ENCODE measurements at places on chromosomes 2 and 18.
A peak's percentile ranks its signal among the peaks of the same experiment; 100 is the strongest.

GRCh38 chr2:226308986-226309385 lies 490.6 kb downstream of the IRS1 start:
- DNase-seq: no peak

DNA sequence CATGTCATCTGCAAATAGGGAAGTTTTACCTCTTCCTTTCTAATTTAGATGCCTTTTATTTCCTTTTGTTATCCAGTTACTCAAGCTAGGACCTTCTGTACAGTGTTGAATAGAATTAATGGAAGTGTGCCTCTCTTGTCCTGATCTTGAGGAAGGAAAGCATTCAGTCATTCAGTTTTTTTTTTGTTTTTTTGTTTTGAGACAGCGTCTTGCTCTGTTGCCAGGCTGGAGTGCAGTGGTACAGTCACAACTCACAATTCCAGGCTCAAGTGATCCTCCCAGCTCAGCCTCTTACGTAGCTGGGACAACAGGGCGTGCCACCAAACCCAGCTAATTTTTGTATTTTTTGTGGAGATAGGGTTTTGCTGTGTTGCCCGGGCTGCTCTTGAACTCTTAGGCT lies 203.9 kb upstream of the ALPP start:
- DNase-seq: no peak

- DNase-seq: no peak
Measured at GRCh38 chr2:54634021-54634420, 89.4 kb upstream of the EML6 start.

- no peak for DNase-seq
Measured at GRCh38 chr2:16135913-16136310, 195.6 kb downstream of the MYCN start.

DNA sequence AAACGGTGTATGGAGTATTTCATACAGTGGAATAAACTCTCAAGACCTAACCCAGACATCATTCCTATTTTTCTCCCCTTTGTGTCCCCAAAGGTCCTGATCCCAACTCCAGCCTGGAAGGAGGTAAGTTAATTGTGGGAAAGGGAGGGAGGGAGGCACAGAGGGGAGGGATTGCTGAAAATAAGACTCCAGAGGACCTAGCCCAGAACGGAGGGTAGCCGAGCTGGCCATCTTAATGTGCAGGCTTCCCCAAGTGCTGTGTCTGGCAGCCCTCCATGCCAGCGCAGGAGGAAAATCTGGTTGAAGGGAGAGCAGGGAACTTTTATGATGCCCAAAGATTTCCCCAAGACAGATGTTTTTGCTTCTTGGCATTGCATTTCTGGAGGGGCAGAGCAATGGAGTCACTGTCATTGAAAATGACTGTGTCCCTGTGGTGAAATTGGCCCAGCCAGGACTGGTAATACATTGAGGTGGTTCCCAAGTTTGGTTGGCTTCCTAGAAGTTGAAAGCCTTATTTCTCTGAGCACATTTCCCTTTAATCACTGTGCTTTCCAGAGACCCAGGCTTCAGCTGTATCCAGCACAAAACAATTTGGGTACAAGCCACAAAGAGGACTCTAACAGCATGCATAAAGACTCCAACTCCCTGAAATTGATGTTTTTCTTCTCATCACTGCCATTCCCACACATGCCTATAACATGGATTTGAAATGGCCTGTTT lies 202.7 kb downstream of the AGPS start:
- no peak for DNase-seq

DNA sequence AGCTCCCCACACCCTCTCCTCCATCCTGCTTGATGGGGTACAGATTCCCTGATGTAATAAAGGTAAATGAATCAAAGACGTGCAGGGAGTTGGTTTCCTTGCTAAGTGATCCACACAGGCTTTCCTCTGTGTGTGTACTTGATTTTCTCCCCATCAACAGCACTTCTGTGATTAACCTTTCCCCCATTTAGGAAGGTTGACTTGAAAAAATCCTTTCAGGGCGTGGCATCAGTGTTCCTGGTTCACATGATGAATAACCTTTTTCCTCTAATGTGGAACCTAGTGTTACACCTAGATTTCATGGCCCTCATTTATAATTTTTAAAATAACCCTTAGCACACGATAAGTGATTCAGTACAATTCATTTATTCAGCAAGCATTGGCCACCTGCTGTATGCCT lies 115.0 kb downstream of the ICA1L start:
- DNase-seq: no peak

DNA sequence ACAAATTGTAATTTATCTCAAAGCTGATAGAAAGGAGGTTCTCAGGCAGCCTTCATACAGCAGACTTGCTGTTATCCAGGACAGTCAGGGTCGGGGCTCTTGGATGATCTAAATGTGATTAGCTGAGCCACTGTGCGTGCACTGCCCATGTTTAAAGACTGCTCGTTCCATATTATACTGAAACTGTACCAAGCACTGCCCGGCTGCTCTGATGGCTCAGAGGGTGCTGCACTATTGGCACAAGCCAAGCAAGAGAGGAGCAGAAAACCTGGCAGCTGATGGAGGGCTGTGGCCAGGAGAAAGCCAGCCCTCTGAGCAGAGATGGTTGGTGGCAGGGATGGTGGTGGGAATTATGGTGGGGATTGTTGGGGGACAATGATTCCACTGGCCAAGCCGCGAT lies 63.4 kb downstream of the COL6A3 start:
- no peak for DNase-seq

DNA sequence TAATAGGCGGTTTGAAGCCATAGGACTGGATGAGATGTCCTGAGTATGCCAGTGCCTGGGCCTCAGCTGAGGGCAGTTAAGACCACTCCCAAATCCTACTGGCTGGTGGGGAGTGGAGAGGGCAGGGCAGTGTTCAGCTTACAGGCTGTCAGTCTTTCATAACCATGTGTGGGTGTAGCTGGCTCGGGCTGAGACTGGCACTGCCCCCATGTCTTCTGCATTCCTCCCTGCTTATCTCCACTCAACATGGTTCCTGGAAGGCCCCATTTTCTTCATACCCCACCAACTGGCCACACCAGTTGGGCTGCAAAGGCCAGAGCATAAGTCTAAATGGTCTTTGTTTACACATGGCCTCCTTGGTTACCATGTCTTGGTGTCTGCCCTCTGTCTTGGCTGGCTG lies 17.2 kb upstream of the IL37 start:
- DNase-seq: no peak

DNA sequence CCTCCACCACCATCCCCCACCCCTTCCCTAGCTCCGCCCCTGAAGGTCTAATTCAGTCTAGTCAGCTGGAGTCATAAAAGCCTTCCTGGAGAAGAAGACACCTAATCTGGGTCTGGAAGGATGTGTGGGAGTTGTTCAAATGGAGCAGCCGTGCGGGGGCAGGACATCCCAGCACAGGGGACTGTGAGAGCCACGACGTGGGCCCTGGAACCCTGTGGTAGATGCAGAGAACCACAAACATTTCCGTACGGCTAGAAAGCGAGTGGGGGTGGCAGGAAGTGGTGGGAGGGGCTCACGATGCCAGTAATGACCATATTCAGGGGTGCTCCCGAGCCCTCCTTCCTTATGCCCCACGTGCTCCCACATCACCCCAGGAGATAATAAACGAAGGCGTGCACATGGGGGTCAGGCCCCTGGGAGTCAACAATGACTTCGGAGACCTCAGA lies 20.9 kb upstream of the COL6A3 start:
- DNase-seq: no peak

DNA sequence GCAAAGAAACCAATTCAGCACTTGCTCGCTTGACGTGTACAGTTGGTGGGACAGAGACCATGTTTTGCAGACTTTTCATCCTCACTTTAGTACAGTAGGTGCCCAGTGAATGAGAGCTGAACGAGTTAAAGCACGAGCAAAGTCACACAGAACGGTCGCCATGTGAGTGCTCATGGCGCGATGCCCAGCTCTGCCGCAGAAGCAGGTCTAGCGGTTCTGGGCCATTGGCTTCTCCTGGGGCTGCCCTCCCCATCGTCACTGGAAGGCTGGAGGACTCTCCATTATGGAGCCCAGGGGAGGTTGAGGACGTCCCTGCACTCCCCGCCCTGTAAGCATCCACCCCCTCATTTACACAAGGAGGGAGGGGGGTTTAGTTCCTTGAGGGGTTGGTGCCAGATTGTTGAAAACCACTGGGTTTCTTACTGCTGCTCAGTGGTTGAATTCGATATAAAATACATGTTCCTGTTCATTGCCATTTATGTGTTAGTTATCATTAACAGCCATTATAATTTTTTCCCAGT lies 24.9 kb downstream of the PTGR3 start:
- DNase-seq: no peak

- no peak for DNase-seq
Measured at GRCh38 chr2:69017080-69017479, 4.1 kb downstream of the ANTXR1 start.

- no peak for DNase-seq
Measured at GRCh38 chr2:218249691-218250090, 11.1 kb upstream of the GPBAR1 start.

DNA sequence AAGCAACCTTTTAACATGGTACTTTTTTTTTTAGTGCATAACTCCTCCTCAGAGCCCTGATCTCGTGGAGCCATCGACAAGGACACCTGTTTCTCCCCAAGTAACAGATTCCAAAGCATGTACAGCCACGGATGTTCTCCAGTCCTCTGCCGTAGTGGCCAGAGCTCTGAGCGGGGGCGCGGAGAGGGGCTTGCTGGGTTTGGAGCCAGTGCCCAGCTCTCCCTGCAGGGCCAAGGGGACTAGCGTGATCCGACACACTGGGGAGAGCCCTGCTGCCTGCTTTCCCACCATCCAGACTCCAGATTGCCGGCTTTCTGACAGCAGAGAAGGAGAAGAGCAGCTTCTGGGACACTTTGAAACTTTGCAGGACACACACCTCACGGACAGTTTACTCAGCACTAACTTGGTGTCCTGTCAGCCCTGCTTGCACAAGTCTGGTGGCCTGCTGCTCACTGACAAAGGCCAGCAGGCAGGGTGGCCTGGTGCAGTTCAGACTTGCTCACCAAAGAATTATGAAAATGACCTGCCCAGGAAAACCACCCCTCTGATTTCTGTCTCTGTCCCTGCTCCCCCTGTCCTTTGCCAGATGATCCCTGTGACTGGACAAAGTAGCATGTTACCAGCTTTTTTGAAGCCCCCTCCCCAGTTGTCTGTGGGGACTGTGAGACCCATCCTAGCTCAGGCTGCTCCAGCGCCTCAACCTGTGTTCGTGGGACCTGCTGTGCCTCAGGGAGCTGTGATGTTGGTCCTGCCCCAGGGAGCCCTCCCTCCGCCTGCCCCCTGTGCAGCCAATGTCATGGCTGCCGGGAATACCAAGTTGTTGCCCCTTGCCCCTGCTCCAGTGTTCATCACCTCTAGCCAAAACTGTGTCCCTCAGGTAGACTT lies 4.5 kb downstream of the KLF11 start:
- DNase-seq: no peak

DNA sequence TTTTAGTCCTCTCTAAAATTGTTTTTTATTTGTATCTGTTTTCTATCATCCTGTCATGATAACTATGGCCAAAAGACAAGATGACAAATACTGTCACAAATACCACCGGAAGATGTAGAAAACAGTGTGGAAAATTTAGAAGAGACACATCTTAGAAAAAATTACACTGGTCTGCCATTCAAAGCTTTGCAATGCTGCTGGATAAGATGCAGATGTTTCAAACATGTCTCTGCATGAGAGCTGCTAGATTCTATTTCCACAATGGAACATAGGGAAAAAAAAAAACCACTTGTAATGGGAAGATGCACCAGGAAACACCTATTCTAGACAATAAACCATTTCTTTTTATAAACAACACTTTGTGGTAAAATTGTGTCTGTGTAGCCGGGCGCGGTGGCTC lies 5.8 kb upstream of the TAF1B start:
- no peak for DNase-seq

- no peak for DNase-seq
Measured at GRCh38 chr2:222380456-222380855, 43.9 kb upstream of the SGPP2 start.

GRCh38 chr18:55513161-55513560 lies 74.8 kb downstream of the TCF4 start:
- no peak for DNase-seq

GRCh38 chr18:42114310-42114943 lies 159.4 kb downstream of the PIK3C3 start:
- DNase-seq: peak; percentile 42

GRCh38 chr2:156329031-156329926 lies 3.2 kb downstream of the NR4A2 start:
- no peak for DNase-seq

- DNase-seq: no peak
Measured at GRCh38 chr2:161163440-161163839, 3.2 kb downstream of the TANK start.

- no peak for DNase-seq
Measured at GRCh38 chr2:100998235-100998573, 3.9 kb upstream of the RPL31 start.

- no peak for DNase-seq
Measured at GRCh38 chr2:192749611-192750200, 555.0 kb upstream of the TMEFF2 start.

DNA sequence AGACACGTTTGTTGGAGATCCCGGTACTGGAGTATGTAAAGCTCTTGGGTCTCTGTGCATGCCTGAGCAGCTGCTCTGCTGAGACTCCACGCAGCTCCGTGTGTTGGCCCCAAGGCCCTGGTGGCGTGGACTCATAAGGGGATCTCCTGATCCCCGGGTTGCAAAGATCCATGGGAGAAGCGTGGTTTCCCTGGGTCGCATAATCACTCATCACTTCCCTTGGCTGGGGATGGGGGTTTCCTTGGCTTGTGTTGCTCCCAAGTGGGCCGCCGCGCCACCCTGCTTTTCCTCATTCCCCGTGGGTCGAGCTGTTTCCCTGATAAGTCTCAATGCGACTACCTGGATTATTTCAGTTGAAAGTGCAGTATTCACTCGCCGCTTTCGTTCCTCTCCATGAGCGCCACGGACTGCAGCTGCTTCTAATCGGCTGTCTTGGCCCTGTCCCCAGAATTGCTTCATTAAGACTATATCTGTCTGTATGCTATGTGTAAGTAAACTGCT lies 76.0 kb downstream of the EPC2 start:
- no peak for DNase-seq

DNA sequence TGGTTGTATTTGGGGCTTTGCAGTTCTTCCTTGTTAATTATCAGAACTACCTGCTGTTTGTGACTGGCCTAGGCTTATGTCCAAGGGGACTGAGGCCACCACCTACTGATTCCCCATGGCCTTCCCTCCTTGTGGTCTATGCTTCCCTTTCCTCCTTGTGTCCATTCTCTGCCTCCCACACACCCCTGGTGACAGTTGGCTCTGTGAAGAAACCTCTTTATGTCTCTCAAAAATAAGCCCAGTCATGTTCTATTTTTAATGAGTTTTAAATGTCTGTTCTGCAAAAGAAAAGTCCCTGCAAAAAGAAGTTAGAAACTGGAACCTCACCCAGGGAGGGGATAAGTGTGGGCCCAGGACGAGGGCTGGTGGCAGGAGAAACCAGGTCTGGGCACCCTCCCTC lies 105.0 kb downstream of the SMC6 start:
- DNase-seq: no peak
